ENCODE measurements at places on chromosomes 1 and 21.

- no peak for DNase-seq
These were observed 17.5 kb upstream of the LAMTOR5 start for GRCh38 chr1:110424699-110425611.

- DNase-seq, result peak; percentile 60
These were observed 6.1 kb upstream of the EPHB2 start for GRCh38 chr1:22704440-22705067.

DNA sequence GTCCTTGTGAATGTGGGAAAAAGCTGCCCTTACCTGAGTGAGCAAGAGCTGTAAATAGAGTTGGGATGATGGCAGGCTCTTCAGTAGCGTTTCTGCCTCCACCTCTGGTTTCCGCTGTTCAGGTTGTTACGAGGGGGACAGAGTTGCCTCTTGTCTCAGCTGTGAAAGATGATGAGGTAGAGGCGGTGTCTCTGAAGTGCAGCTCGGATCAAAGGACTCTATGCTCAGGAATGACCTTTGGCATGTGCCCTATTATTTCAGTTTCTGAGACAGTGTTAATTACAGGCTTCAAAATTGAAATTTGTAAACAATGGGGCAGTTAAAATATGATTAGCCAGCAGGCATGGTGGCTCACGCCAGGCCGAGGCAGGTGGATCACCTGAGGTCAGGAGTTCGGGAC lies 70.3 kb downstream of the VPS26C start:
- no peak for DNase-seq

GRCh38 chr1:156384007-156384406 lies 15.0 kb downstream of the RHBG start:
- no peak for DNase-seq

DNA sequence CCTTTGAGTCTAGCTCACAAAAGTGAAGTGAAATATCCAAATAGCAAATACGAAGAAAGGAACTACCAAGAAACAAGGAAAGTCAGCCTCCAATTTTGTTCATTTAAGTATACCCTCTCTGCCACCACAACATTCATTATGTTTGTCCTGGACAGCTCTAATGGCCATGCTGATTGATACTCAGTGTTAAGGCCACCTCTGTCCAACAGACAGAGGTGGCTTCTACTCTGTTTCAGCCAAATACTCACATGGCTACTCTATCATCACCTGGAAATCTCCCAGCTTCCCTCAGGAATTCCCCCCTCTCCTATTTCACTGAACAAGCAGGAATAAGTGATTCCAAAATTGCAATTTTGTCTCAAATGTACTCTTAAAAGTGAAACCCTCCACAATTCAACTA lies 10.7 kb downstream of the APP start:
- no peak for DNase-seq

DNA sequence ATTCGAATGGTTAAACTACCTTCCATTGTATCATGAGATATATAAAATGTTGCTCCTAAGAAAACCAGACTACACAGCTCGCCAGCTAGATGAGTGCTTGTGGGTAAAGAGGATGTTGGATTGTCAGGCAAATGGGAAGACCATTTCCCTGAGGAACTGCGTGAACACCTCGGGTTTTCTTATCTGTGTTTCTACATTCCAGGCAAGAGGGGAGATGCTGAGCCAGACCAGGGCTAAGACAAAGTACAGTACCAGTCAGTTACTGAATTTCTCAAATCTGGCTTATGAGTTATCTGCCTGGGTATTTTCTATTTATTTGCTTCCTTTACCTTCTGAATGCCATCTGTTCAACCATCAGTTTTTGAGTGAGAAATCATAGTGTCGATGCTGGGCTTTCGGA lies 170.8 kb downstream of the PLA2G4A start:
- DNase-seq, result no peak

GRCh38 chr1:38077523-38078147 lies 31.0 kb upstream of the POU3F1 start:
- no peak for DNase-seq

- DNase-seq, result no peak
These were observed 600.6 kb upstream of the B3GALT2 start for GRCh38 chr1:193787061-193787460.

DNA sequence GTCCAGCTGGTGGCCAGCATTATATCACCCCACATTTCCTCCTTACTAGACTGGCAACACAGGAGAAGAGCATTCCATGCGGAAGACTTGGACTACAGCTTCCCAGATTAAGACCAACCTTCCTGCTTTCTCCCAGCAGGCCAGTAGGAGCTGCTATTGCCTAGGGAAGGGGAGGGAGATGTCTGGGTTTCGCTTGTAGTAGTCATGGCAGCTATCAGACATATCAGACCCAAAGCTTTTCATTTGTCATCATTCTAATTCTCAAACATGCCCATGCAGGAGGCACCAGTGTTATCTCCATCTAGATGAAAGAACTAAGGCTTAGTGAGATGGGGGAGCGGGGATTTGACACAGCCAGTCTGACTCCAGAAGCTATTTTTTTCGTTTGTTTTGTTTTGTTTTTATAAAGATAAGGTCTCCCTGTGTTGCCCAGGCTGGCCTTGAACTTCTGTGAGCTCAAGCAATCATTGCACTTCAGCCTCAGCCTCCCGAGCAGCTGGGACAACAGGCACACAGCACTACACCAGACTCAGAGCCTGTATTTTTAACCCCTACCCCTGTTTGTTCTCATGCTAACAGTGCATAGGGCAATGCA lies 4.5 kb downstream of the PLA2G2A start:
- DNase-seq, result no peak

DNA sequence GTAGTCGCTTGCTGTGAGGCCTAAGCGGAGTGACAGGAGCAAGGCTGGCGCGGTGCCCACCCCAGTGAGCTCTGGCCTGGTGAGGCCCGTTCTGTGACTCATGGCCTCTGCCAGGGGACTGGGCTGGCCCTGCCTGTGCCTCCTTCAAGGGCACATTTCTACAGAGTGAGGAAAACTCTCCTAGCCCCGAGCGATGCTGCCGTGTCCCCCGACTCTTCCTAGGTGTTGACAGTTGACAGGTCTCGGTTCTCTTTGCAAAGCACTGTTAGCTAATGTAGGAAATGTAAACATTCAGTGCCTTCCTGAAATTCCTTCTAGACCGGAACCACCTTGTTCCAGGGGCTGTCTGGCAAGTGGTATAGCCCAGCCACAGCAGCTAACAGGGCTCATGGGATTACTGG lies 43.9 kb downstream of the ABCG1 start:
- DNase-seq, result no peak
